ENCODE measurements at places on chromosomes 7 and 10.

DNA sequence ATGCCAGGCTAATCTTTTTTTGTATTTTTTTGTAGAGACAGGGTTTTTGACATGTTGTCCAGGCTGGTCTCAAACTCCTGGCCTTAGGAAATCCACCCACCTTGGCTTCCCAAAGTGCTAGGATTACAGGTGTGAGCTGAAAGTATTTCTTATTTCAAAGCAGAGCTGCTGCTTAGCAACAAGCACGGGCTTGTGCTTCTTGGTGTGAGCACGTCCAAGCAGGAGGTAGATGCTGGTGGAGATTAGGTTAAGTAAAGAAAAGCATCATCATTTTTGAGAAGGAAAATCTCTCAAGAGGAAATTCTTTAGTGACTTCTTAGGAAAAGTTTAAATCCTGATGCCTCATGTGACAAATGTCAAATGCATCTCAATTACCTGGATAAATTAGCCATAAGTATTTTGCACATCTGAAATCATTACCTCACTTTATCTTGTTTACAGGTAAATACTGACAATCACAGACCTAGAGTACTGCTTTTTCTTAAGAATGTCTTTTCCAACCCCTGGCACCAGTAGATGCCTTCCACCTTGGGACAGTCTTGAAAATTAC lies 431.8 kb upstream of the FZD8 start:
- no peak for DNase-seq

GRCh38 chr10:26242706-26243350 lies 26.3 kb downstream of the GAD2 start:
- peak; percentile 92 for DNase-seq

GRCh38 chr10:7611909-7612308 lies 54.9 kb downstream of the ITIH5 start:
- DNase-seq = no peak

DNA sequence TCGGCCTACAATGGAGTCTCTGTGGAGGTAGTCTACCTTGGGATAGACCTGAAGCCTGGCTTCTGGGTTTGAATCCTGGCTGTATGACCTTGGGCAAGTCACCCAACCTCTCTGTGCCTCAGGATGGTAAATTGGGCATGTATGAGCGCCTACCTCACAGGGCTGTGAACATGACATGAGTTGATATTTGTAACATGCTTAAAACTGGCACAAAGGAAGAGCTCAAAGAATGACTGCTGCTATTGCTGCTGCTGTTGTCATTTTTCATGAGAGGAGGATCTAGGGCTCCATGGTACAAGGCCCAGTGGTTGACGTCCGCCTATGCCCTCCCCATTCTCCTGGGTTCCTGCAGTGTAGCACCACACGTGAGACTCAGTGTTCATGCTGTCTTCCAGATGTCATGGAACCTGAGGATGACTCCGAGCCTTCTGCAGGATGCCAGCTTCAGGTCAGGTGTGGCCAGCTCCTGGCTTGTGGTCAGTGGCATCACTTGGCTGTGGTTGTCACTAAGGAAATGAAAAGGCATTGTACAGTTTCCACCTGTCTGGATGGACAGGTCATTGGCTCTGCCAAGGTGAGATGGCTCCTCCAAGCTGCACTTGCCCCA lies 95.0 kb downstream of the WDFY4 start:
- no peak for DNase-seq

DNA sequence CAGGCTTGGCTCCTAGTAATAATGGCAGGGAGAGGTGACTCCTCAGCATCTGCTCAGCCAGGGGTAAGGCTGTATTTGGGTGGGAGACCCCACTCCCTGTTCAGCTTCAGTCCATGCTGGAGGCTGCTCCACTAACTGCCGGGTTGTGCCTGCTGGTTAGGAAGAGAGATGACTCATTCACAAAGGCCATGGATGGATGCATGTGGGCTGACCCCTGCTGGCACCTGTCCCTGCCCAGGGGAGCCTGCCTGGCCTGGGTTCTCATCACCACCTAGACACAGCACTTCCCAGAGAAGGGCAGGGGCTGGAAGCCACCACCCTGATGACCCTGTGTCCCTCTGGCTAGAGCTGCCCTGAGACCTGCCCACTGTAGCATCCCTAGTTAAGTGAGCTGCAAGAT lies 59.0 kb downstream of the VSTM4 start:
- no peak for DNase-seq
